Neural crest cell (in vitro differentiated cells): ENCODE measurements at places on chromosomes 7 and 10.

DNA sequence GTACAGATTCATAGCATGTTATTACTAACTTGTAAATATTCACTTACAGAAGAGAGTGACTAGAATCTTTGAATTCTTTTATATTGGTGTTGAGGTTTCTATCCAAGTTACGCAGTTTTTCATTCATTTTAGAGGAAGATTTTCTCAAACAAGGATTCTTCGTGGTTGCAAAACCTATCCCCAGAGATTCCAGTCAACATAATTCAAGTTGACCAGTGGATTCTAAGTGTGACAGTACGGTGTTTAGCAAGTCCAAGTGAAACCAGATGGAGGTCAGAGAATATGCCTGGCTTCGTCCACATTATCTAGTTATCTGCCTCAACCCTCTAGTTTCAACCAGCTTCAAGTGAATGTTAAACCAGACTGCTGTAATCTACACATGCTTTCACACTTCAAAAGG, 131.9 kb downstream of the SDK1 start:
- no peak for DNase-seq

- no peak for DNase-seq
These were observed 75.5 kb downstream of the UBE2H start for GRCh38 chr7:129877146-129877792.

GRCh38 chr10:110794808-110795207, 76.9 kb upstream of the PDCD4 start:
- DNase-seq: peak; percentile 19

- no peak for DNase-seq
These were observed 57.3 kb upstream of the HABP2 start for GRCh38 chr10:113495553-113495952.

- peak; percentile 84 for DNase-seq
These were observed 1.1 kb downstream of the VIM start for GRCh38 chr10:17229016-17229716.

DNA sequence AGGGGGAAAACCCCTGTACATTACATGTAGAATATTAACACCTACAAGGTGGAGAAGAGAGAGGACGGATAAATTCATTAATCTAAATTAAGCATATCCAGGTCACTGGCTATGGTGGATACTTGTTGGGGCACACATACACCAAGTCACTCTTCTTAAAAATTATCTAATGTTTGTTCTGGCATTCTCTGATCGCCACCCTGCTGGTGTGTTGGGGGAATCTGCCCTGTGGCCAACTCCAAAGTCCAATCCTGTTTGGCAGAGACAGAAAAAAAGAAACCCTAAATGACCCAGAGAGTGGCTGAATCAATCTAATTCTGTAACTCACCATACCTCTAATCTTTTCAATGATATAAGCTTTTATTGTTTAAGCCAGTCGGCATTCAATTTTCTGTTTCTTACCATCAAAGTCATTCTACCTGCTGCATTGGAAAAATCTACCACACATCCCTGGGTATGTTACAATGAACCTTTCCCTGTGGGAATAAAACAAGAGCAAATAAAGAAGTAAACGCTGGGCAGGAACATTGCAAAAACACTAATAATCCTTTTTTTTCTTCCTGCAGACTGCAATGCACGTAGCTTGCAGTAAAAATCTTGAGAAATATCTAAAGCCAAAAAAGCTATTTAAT, 34.2 kb downstream of the ELMO1 start:
- DNase-seq: no peak

GRCh38 chr7:39102234-39102633, 124.5 kb downstream of the POU6F2 start:
- DNase-seq: no peak

DNA sequence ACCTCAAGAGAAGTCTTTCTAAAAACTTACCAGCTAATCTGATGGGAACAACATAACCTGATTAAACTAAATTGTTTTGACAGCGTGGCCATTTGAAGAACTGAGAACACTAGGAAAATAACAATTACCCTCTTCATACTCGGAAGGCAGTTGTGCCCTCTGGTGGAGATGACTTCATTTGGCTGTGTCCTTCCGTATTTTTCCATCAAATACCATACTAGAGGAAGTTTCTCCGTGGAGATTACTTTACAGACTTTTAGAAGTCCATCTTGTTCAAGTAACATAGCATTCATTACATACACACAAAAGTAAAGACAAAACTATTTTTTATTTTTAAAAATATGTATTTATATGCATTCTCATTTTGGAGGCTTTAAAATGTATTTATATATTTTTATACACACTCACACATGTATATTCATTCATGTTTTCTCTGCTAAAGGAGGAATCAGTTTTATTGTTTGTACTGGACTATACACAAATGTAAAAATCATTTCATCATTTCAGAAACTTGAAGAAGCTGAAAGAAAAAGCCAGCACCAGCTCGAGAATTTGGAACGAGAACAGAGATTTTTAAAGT, 25.2 kb downstream of the SMNDC1 start:
- peak; percentile 17 for DNase-seq

- no peak for DNase-seq
These were observed 71.9 kb upstream of the DUSP5 start for GRCh38 chr10:110425684-110426293.

GRCh38 chr7:13111230-13111629, 423.8 kb downstream of the ARL4A start:
- DNase-seq: no peak

- no peak for DNase-seq
These were observed 192.9 kb downstream of the ZMYND11 start for GRCh38 chr10:327889-328852.

- no peak for DNase-seq
These were observed 6.3 kb upstream of the SIRT1 start for GRCh38 chr10:67878133-67878532.

GRCh38 chr10:71765176-71765904, 8.0 kb downstream of the VSIR start:
- DNase-seq: no peak

GRCh38 chr10:6418167-6418566, 161.9 kb downstream of the PRKCQ start:
- no peak for DNase-seq

GRCh38 chr10:97931041-97931440, 81.4 kb downstream of the GOLGA7B start:
- DNase-seq: no peak

DNA sequence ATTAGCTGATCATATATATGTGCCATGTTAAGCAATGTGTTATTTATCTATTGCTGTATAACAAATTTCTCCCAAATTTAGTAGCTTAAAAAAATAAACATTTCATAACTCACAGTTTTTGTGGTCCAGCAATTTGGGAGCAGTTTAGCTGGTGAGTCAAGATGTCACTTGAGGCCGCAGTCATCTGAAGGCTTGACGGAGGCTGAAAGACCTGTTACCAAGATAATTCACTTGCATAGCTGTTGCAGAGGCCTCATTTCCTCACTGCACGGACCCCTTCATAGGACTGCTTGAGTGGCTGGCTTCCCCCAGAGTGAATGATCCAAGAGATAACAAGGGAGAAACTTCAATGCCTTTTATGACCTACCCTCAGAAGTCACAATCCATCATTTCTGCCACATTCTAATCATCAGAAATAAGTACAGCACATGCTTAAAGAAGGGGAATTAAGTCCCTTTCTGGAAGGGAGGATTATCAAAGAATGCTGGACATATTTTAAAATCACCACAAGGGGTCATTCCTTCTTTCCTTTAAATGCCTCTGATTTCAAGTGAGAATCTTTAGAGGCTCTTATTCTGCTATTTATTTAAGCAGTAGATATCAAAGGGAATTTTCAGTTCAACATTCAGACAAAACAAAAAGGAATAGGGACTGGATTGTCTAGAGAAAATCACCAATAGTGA, 10.5 kb upstream of the SRPK2 start:
- no peak for DNase-seq

DNA sequence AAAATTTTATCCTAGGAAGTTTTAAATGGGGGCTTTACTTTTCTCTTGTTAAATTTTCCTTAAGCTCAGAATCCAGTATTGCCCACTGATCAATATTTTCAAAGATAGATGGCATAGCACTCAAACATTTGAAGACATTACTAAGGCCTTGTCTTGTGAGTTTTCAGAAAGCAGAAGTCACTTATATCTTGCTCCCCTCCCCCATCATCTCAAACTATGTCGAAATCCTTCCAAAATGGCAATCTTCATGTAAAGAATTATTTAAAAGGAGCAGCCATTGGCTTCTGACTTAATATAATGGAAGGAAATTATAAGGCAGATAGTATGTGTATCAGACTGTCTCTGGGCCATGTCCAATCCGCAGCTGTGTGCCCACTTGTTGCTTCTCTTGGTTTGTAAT, 553.5 kb upstream of the C7orf33 start:
- no peak for DNase-seq

GRCh38 chr10:120570418-120570817, 113.4 kb downstream of the PLPP4 start:
- DNase-seq: no peak

DNA sequence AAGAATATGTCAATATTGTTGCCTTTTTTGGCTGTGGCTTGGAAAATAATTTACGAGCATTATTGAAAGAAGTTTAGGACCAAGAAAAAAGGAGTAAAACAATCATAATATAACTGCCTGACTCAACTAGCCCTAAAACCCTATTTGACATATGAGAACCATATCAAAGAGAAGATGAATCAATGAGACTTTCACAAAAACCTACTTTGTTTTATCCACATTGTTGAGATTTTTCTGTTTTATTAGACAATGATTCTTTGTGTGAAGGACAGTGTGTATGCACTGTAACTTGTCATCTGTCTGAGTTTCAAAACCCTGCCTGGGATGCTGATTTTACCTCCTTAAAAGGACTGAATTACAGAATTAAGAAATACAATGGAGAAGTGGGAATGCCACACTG, 19.0 kb downstream of the SOSTDC1 start:
- DNase-seq: no peak

GRCh38 chr7:101165075-101165957, at the start of gene VGF:
TSS of gene VGF (minus strand) at chr7:101165569. CDS start at chr7:101164843, 726 bp downstream.
- DNase-seq: peak; percentile 93

DNA sequence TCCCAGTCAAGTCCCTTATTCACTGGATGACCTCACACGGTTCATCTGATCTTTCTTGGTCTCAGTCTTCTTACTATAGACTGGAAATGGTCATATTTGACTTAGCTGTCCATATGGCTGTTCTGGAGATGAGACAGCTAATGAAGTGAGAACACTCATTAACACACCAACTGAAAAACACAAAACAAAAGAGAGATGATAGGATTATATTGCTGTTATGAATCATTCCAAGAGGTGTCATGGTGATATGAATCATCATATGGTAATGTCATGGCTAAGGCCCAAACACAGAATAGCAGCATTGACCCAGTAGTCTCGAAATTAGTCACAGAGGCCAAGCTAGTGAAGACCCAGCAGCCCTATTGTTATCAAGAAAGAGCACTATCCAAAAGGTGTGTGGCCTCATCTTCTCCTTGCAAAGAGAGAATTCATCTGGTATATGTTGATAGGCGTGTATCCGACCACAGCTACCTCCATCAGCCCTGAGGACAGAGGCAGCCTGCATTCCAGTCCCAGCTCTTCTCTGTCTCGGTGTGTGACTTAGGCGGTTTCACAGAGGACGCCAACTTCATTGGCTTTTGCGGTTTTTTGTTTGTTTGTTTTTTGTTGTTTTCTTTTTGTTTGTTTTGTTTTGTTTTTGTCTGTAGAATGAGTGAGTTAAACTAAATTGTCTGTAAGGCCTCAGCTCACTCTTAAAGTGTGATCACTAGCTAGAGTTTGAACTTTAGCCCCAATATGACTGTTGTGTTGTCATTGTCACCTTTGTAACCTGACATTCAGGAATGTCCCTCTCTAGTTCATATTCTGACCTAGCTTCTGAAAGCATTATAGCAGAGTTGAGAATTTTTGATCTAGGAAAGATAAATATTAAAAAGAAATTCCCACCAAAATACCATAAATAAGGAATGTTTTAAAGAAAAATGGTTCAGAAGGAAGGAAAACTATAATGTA, 97.4 kb upstream of the PDCD4 start:
- DNase-seq: no peak

GRCh38 chr7:141685285-141686023, 16.5 kb downstream of the DENND11 start:
- no peak for DNase-seq

GRCh38 chr10:114767101-114767985, 54.2 kb upstream of the FHIP2A start:
- no peak for DNase-seq

DNA sequence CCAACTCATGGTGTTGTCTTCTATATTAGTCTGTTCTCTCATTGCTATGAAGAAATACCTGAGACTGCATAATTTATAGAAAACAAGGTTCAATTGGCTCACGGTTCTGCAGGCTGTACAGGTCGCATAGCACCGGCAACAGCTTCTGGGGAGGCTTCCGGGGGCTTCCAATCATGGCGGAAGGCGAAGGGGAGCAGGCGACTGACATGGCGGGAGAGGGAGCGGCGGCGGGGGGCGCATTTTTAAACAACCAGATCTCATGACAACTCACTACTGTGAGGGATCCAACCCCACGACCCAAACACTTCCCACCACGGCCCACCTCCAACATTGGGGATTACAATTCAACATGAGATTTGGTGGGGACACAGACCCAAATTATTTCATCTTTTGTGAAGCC, 28.7 kb upstream of the GDI2 start:
- DNase-seq: no peak

- DNase-seq: no peak
These were observed 190.1 kb downstream of the PLXDC2 start for GRCh38 chr10:20006169-20006870.

GRCh38 chr10:24394461-24395190, 185.7 kb downstream of the KIAA1217 start:
- DNase-seq: no peak

DNA sequence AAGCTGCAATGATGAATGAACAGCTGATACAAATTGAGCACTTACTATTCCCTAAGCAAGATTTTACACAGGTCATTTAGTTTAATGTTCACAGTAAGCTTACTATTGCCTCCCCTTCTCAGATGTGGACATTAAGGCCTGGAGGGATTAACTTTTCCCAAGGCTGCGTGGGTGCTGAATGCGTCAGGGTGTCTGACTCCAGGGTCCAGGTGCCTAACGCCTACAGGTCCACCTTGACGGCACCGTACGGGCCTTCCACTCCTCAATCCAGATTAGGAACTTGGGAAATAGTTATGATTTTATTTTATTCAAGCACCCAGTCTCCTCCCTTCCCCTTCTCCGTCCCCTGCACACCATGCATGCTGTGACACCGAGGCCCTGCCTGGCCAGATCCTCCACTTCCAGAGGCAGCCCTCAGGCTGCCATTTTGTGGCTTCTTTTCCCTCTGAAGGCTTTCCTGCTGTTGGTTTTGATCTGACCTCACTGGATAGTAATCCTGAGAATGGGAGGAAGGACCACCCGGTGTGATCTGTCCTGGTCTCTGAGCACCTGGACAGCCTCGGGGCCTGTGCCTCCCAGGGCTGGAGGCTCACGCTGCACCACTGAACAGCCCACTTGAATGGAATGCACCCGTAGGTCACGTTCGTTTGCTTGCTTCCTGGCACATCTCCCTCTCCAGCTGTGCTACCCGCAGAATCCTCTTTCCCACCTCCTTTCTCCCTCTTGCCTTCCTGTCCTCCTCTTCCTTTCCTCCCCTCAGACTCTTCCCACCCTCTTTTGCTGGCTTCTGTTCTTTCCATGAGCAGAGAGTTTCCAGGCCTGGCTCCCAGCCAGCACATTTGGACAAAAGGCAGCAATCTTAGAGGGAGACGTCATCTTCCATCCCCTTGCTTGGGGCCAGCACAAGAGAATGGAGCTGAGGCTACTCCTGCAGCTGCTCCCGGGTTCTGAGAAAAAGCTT, 14.4 kb downstream of the DENND2A start:
- no peak for DNase-seq
